ENCODE measurements at places on chromosomes 7 and 10.

DNA sequence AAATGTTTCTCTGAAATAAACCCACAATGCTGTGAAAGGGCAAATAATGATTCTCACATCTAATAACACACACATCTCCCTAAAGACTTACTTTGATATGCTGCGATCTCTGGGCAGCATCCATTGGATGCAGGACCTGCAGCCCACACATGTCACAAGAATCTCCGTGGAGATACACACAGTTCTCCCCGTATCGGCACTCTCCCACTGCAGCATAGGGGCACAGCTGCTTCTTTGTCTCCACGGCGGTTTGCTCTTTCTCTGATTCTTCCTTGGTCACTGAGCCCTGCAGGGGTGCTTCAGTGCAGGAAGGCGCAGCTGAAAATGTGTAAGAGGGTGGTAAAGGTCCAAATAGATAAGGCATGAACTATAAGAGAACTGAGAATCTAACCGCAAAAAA, 20.4 kb downstream of the MKRN1 start:
- no peak for DNase-seq

GRCh38 chr10:112875476-112876267, 74.4 kb upstream of the TCF7L2 start:
- DNase-seq, result peak; percentile 89

GRCh38 chr7:136883046-136883445, 14.6 kb downstream of the CHRM2 start:
- DNase-seq, result no peak

GRCh38 chr10:50577681-50578350, 45.9 kb downstream of the SGMS1 start:
- peak; percentile 66 for DNase-seq

DNA sequence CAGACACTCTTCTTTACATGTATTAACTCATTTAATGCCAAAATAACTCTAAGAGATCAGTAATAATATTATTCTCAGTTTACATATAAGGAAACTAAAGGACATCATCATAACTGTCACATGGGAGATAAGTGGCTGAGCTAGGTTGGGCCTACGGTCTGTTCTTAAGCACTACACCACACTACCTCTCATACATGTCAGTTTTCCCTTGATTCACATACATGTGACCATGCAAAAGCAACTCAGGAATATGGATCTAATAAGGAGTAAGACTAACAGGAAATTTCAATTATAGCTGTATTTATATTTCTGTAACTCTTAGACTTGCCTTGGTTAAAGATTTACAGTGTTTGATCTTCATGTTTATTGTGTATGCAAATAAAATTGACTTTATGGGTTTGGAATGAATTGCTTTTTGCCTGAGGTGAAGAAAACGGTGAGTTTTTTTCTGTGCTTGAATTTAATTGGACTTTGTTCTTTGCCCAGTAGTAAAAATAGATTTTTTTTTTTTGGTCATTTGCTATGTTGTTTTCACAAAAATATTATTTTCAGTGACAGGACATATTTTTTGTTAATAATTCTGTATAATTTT, 69.7 kb downstream of the CYP51A1 start:
- no peak for DNase-seq

DNA sequence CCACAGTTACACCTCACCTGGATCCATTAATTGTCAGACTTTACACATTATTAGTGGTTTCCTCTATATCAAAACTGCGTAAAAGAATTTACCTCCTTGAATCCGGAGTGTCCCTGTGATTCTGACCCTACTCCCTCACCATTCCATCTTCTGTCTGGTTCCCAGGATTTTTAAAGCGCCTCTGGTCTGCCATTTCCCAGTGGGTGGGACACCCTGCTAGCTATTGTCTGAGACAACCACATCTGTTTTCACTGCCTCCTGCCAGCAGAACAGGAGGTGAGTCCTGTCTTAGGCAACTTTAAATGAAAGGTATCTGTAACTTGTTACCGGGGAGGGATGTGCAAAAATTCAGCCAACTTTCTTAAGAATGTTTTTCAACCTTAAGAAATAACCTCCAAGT, 2.3 kb downstream of the MACROH2A2 start:
- DNase-seq, result no peak

- no peak for DNase-seq
These were observed 96.8 kb downstream of the DNAJB6 start for GRCh38 chr7:157433628-157434027.

DNA sequence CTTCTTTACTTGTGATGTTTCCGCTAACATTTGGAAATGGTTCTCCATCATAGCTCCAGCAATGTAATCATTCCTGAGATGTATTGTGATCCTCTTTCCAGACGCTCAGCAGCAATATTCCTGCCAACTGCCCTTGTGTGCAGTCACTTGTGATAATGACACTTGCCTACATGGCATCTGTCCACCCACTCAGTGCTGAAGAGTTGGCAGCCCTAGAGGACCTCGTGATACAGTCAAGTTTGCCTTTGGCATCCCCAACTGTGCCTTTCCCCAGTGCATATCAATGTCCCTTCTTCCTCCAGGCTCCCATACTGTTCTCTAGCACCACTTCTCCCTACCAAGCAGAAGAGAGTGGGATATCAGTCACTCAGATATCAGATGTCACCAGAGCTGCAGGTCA, 64.9 kb downstream of the MYOF start:
- no peak for DNase-seq

- no peak for DNase-seq
These were observed 21.8 kb upstream of the EIF5AL1 start for GRCh38 chr10:79490400-79491142.

- peak; percentile 55 for DNase-seq
These were observed 43.1 kb upstream of the SEMA3A start for GRCh38 chr7:84237533-84238173.

GRCh38 chr7:72781631-72782030, 46.4 kb downstream of the TYW1B start:
- DNase-seq, result no peak

GRCh38 chr7:75626954-75627353, 111.8 kb downstream of the HIP1 start:
- no peak for DNase-seq

- no peak for DNase-seq
These were observed 64.8 kb downstream of the AKR1B1 start for GRCh38 chr7:134394056-134394455.

DNA sequence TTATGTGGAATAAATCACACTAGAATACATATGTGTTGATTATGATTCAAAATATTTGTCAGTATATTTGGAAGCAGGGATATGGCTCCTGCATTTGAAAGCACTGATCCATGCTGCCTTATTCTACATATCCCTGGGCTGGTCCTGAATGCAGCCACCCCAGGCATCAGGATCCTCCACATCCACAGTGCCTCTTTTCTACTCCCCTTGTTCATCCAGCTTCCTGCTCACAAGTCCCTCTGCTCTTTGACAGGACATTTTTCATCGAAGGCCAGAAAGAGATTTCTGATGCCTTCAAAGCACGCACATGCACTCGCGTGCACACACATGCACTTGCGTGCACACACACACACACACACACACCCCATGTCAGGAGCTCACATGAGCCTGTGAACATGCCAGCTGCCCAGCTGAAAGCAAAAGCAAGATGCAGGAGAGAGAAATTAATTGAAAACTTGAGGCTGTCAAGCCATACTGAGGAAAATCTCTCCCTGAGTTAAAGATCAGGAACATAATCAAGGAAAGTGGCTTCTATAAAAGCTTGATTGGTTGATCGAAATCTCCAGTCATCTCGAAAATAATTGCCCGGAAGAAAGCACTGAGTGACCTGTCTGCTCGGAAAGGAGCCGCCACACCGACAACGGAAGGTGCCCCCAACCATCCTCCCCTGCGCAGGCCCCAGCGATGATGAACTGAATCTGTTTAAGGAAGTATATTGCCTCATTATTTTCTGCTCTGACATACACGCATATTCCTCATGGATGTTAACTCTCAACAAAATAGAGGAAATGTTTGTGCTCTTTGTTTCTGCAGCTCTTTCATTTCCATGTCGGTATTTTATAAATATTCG, 104.0 kb upstream of the ARID5B start:
- DNase-seq, result no peak

- no peak for DNase-seq
These were observed 123.0 kb upstream of the TNRC18 start for GRCh38 chr7:5546626-5547025.

DNA sequence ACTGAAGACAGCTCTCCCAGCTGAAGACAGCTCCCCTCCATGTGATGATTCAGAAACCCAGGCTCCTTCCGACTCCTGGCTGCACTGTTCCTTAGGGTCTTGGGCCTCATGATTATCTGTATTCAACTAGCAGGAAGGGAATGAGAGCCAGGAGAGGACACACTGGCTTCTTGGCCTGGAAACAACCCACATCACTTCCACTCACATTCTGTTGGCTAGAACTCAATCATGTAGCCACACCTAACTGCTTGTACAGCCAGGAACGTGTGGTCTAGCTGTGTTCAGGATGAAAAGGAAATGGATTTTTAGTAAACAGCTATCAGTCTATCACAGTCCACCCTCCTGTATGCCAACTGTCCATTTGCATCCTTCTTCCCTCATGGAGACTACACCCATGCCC, 30.5 kb upstream of the XPNPEP1 start:
- DNase-seq, result no peak

DNA sequence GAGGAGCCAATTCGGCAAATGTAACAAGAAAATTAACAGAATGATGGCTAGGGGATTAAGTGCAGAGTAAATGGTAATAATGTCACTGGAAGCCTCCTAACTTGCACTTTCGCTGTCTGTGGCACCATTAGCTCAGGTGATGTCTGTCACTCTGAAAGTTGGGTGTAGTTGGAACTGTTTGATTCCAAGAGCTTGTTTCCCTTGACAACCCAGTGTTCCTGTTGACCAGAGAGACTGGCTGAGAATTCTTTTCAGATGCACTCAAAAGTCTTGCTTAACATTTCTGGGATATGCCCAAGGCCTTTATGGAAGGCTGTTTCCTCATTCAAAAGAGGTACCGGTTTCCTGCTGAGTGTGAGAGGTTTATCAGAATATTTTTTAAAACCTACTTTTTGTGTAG, 49.6 kb downstream of the PLPP4 start:
- DNase-seq, result no peak

GRCh38 chr7:1610678-1611302, 41.0 kb upstream of the PSMG3 start:
- DNase-seq, result no peak

GRCh38 chr10:15399060-15399661, 28.1 kb upstream of the FAM171A1 start:
- DNase-seq, result no peak

DNA sequence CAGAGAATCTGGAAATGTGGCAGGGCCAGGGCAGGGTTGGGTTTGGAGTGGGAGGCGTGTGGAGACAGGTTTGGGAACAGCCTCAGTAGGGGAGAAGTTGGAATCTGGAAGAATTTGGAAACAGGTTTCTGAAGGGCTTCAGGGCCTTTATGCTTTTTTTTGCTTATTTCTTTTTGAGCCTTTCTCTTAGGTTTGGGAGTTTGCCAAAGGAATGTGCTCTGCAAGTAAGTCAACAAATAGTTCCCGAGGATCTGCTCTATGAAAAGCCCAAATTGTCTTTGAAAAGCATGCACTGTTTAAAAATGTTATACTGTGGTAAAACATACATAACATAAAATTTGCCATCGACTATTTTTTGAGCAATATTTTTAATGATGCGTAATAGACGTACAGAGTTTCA, 86.7 kb upstream of the ADRB1 start:
- no peak for DNase-seq

DNA sequence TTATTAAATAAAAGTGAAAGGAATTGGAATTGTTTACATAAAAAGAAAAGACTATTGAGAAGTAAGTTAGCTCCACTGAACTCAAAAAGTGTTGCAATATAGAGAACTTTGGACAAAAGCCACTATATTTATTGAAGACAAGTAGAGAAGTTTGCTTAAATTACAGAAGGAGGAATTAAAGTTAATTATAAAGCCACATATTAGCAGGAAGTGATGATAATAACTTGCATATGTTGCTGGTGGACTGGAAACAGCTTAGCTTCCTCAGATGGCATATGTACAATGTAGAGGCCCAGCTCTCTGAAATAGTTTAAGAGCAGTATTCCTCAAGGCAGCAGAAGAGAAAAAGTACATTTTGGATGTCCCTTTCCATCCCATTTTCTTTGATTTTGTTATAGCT, 400.7 kb downstream of the GATA3 start:
- no peak for DNase-seq

GRCh38 chr7:84362828-84363227, 168.2 kb upstream of the SEMA3A start:
- no peak for DNase-seq

- DNase-seq, result no peak
These were observed 256.1 kb upstream of the C7orf33 start for GRCh38 chr7:148334441-148334956.

DNA sequence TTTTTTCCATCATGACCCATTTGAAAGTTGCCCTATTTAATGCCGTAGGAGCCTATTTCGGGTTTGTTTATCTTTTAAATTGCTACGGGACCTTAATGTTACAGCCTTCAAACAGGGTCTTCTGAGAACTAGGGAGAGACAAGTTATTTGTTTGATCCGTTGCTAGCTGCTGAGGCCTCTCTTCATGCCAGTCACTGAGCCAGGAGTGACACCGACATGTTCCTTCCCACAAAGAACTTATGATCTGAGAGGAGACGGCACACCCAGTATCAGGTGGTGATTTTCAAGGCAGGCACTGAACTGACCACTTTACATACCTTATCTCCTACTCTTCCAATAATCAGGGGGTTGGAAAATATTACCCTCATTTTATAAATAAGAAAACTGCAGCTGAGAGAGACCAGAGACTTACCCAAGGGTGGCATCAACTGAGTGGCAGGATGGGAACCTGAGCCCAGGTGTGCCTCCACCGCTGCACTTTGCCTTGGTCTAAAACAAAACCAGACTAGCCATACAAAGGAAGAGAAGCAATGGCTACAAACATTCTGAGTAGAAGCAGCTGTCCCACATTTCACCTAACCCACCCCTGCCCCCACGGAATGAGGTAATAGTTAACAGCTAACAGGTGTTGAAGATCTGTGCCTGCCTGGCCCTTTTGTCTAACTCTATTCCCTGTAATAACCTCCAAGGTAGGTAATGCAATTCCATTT, 40.5 kb downstream of the PPP1R3C start:
- no peak for DNase-seq

GRCh38 chr7:150375662-150376521, 3.2 kb upstream of the ZNF775 start:
- no peak for DNase-seq

DNA sequence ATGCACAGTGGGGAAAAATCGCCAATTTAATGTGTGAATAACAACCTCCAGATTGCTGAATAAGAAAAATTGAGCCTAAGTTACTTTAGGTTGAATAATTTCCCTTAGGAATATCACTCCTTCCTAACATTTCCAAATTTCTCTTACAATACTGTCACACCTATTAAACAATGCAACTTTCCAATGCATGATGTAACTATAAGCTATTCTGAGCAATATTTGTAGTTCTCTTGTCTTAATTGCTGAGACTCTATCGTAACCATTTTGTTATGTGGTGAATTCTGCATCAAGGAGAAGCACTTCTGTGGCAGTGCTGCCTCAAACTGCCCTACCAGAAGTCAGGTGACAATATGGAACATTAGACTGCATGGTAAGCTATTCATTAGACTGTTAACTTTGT, 386.7 kb upstream of the LRRN3 start:
- no peak for DNase-seq

GRCh38 chr7:77254429-77254828, 54.8 kb upstream of the FGL2 start:
- no peak for DNase-seq

GRCh38 chr7:89072081-89072480, 276.5 kb upstream of the TEX47 start:
- DNase-seq, result peak; percentile 3

GRCh38 chr7:76317782-76318487, 15.5 kb downstream of the HSPB1 start:
- DNase-seq, result peak; percentile 95

- DNase-seq, result no peak
These were observed 141.5 kb upstream of the SVIL start for GRCh38 chr10:29776246-29776645.

GRCh38 chr7:150439967-150440366, 10.5 kb upstream of the GIMAP8 start:
- peak; percentile 80 for DNase-seq

Data from inflammatory macrophage treated with lipopolysaccharide for 1 hour (primary cell).